Activated gamma-delta T cell treated with anti-CD3 and anti-CD28 coated beads, Interleukin-2, amount 50 U/mL, for 16 hours (primary cell): ENCODE measurements at places on chromosomes 4 and X.

GRCh38 chr4:89561048-89561447, 253.4 kb upstream of the GPRIN3 start:
- DNase-seq, result no peak

GRCh38 chr4:94356444-94356843, 13.8 kb upstream of the HPGDS start:
- DNase-seq, result no peak

DNA sequence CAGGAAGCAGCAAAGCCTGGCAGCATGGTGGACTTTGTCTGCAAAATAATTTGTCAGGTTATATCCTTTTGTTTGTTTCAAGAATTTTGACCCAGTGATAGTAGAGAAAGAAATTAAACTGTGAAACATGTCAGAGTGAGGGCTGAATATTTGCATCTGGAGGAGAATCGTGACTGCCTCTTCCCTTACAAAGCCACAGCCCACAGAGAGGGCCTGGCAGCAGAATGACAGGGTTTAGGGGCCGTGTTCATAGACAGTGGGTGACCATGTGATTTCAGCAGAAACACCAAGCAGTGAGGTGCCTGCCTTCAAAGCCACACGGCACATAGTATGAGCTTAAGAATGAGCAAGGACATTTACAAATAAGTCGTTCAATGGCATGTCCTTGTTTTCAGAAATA, 24.4 kb upstream of the PLAC8 start:
- peak; percentile 12 for DNase-seq

GRCh38 chrX:16033331-16033730, 90.0 kb upstream of the GRPR start:
- no peak for DNase-seq

DNA sequence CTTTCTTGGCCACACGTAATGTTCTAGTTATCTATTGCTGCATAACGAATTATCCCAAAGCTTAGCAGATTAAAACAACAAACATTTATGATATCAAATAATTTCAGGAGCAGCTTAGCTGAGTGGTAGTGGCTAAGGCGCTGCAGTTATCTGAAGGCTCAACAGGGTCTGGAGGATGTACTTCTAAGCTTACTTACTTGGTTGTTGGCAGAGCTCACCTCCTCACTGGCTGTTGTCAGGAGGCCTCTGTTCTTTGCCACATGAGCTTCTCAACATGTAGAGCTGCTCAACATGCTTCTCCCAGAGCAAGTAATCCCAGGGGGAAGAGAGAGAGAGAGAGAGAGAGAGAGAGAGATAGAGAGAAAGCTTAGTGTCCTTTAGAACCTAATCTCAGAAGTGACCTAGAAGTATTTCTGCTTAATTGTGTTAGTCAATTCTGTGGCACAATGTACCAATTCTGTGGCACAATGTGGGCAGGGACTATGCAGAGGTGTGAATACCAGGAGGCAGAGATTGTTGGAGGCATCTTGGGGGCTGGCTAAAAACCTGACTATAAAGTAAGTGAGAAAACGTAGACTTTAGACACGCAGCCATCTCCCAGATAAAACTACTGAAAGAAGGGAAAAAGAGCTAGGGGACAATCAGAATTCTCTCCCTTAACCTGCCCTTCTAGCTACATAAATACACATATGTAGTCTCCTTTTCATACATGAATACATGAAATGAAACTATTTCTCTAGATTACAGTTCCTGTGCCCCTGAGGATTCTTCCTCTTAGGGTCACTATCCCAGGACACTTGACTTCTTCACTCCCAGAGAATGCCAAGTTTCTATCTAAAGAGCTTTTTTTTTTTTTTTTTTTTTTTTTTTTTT, 40.2 kb downstream of the HOPX start:
- DNase-seq, result no peak
